Panc1 (cell line): ENCODE measurements at places on chromosomes 3 and 15. TPM values are rescaled to one million over a fixed set of nuclear protein-coding genes. Genes with fewer than 3 reads are reported as not detected.

ISLR2 gene
- total RNA-seq = 0.36 TPM

VPS39 gene
- total RNA-seq = 55.2 TPM

GDPGP1 gene
- 22.8 TPM for total RNA-seq

GRAMD1C gene
- total RNA-seq = 3.9 TPM

A4GNT gene
- not detected for total RNA-seq

DNA sequence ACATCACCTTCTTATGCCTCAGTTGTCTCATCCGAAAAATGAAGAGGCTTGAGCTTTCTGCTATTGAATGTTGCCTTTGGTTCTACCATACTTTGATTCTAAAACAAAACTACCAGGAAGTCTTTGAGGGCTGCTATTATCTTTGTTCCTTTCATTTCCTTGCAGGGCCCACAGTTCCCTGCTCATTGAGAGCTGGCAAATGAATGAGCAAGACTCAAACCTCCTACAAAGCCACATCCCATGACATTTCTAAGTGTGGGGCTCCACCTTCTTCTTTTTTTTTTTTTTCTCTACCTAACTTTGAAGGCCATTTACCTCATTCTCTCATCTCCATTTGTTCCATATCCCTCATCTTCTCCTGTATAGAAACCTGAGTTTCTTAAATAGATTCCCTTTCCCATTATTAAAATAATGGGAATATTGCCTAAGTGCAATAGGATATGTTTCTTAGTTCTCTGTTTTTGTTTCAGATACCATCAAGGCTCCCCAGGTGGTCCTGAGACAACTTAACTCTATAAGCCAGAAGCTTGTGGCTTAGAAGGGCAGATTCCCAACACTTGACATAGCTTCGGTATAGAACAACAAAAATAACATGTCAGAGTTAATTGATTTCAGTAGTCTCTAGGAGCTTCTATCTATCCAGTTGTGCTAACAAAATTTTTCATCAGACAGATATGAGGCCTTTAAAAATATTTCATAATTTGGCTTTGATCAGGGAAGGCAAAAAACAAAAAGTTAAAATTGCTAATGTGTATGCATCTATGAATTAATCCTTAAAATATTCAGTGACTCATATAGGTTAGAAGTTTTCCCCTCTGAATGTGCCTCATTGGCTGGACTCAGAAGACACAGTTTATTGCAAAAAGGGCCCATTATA is 951.6 kb downstream of the TUSC7 start:
- no peak for DNase-seq
- no peak overlapping the region for H3K4me3 ChIP-seq
- no peaks in the 10 kb centered on the region for H3K36me3 ChIP-seq

GRCh38 chr3:71076361-71077002 is 507.0 kb downstream of the FOXP1 start:
- no peak for DNase-seq
- H3K27ac ChIP-seq = no peak overlapping the region
- H3K36me3 ChIP-seq = no peaks in the 10 kb centered on the region
- H3K4me1 ChIP-seq = no peaks in the 10 kb centered on the region
- no peaks in the 10 kb centered on the region for H3K27me3 ChIP-seq
- no peak overlapping the region for H3K4me3 ChIP-seq

GRCh38 chr15:26620528-26621458 is 152.1 kb downstream of the GABRB3 start:
- H3K4me1 ChIP-seq = no peaks in the 10 kb centered on the region
- no peaks in the 10 kb centered on the region for H3K36me3 ChIP-seq
- no peaks in the 10 kb centered on the region for H3K27me3 ChIP-seq

DNA sequence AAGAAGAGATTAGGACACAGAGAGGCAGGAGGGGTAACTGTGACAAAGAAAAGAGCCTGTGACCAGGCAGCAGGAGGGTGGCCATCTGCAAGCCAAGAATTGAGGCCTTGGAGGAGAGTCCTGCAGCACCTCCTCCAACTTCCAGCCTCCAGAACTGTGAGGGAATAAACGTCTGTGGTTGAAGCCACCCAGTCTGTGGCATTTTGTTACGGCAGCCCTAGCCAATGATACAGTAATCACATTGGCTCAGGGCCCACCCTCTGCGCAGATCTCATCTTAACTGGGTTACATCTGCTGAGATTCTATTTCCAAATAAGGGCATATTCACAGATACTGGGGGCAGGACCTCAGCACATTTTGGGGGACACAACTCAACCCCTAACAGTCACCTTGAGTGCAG is 11.3 kb downstream of the SELENOS start:
- H3K27ac ChIP-seq = no peak overlapping the region
- no peak overlapping the region for H3K4me3 ChIP-seq
- H3K36me3 ChIP-seq = peaks cover 5% of the 10 kb centered on the region

DNA sequence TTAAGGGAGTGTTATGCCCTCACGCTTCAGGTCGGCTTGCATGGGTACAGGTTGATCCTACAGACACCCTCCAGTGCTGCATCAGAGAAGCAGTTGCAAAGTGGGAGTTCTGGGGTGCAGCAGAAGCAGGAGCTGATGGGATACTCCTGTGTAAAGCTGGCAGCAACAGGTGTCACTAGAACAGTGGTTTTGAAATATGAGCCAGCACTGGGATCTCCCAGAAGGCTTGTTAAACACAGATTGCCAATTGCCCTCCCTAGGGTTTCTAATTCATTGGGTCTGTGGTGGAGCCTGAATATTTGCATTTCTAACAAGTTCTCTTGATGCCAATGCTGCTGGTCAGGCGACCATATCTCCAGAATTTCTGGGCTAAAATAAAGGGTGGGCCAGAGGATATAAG is 350.4 kb downstream of the CLSTN2 start:
- no peak for DNase-seq
- H3K36me3 ChIP-seq = no peaks in the 10 kb centered on the region
- H3K27ac ChIP-seq = no peak overlapping the region
- H3K27me3 ChIP-seq = peaks cover 3% of the 10 kb centered on the region; the same call in 1 of the 2 replicates

DNA sequence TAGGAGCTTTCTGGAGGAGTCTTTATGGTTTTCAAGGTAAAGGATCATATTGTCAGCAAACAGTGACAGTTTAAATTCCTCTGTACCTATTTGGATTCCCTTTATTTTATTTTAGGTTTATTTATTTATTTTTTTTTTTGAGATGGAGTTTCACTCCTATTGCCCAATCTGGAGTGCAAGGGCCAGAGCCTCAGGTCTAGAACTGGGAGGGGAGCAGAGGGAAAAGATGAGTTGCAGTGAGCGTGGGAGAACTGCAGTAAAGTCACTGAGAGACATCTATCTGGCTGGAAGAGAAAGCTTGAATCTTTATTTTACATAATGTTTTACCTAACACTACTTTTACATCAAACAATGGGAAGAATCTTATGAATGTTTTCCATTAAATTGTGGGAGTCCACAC is 49.5 kb upstream of the GK5 start:
- no peak overlapping the region for H3K4me3 ChIP-seq
- no peak for DNase-seq
- H3K4me1 ChIP-seq = no peaks in the 10 kb centered on the region
- H3K27ac ChIP-seq = no peak overlapping the region
- no peaks in the 10 kb centered on the region for H3K27me3 ChIP-seq

- no peaks in the 10 kb centered on the region for H3K27me3 ChIP-seq
- H3K4me3 ChIP-seq = no peak overlapping the region
- no peak overlapping the region for H3K27ac ChIP-seq
- no peak for DNase-seq
- no peaks in the 10 kb centered on the region; the same call in 1 of the 2 replicates for H3K4me1 ChIP-seq
- H3K36me3 ChIP-seq = no peaks in the 10 kb centered on the region
Measured at GRCh38 chr15:79635149-79635771, 203.1 kb downstream of the MINAR1 start.

DNA sequence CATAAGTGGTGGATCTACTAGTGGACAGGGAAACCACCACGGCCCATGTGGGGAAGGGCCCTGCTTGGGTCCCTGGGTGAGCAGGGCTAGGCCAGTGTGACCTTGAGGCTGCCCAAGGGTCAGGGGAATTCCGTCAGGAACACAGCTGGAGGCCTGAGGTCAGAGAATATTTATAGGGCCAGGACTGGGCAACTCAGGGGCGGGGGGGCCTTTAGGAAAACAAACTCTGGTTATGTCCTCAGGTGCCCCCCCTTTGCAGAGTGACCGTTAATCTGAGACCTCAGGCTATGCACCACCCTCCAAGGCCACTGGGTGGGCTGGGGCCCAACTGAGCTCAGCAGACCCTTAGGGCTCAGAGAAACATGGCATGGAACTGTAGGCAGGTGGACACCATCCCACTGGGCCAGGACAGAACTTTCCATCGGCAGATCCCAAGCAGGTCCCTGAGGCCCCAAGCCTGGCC is 2.5 kb downstream of the TWF2 start:
- H3K4me3 ChIP-seq = no peak overlapping the region
- H3K27me3 ChIP-seq = no peaks in the 10 kb centered on the region
- H3K27ac ChIP-seq = peak overlapping the region; percentile 83
- peaks cover 25% of the 10 kb centered on the region for H3K4me1 ChIP-seq
- DNase-seq = no peak

DNA sequence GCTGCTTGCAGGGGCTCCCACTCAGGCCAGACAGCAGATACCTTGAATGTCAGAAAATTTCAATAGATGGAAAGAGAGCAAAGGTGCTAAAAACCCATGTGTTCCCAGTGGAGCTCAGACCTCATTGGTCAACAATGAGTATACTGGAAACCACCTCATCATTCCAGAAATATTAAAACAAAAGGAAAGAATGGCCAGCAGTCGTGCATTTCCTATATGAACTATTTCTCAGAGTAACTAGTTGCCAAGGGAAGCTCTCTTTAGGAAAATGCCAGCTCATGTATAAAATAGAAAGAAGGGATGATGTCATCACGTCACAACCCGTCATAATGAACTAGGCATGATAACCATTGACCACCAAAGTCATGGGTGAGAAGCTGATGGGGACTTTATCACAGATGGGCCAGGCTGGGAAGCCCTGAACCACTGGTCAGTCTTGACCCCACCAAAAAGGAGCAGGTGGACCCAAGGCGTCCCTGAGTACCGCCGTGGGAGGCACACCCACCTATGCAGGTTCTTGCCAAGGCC is 17.5 kb downstream of the DNAJB8 start:
- no peaks in the 10 kb centered on the region for H3K27me3 ChIP-seq
- H3K4me3 ChIP-seq = no peak overlapping the region
- DNase-seq = no peak
- H3K4me1 ChIP-seq = no peaks in the 10 kb centered on the region
- H3K27ac ChIP-seq = no peak overlapping the region

DNA sequence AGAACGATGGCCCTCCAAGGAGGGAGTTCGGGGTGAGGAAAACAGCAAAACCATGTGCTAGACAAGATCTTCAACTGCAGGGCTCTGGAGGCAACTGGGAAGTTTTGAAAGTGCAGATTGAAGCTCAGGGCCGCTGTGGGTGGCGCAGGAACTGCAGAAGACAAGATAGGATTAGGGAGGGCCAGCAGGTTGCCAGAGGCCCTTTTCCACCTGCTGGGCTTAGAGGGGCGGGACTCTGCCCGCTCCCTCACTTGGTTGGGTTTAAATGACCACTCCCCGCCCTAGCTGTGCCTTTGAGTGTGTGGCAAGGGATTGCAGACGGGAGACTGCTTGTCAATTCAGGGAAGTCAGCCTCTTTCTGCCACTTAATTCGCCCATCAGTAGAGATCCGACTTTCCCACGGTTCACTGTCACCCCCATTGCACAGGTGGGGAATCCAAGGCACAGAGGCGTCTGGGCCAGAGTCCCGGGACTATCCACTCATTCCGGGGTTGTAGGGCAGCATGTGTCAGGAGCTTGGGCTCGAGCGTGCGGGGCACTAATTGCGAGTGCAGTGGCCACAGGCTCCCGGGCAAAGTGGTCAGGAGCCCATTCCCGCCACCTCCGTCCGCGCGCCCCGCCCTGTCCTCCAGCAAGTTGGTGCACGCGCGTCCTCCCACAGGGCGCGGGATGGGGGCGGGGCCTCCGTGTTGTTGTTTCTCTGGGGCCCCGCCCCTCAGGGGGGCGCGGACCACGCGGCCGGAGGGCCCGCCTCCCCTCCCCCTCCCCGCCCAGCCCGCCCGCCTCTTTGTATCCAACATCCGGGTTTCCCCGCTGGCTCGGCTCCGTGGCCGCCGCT is at the start of gene ACVR2B:
ACVR2B (plus strand) TSS at position 816 of the 838 bp plus-strand sequence. CDS start 433 bp downstream, outside the sequence.
- H3K4me3 ChIP-seq = peak within 1 kb of the TSS; percentile 56
- DNase-seq = no peak
- no peaks in the 10 kb centered on the region for H3K27me3 ChIP-seq
- no peaks in the 10 kb centered on the region for H3K36me3 ChIP-seq
- no peaks in the 10 kb centered on the region for H3K4me1 ChIP-seq
- H3K27ac ChIP-seq = 0 out of 2 replicates have a peak within 1 kb of the TSS, but pooled peaks have one; percentile 23
